ENCODE measurements at places on chromosomes 5 and 9.

- peaks cover 53% of the 10 kb centered on the region for H3K27me3 ChIP-seq
- DNase-seq, result no peak
- no peaks in the 10 kb centered on the region for H3K36me3 ChIP-seq
- no peaks in the 10 kb centered on the region for H3K4me1 ChIP-seq
- no peak overlapping the region for H3K27ac ChIP-seq
- H3K4me3 ChIP-seq, result no peak overlapping the region
Observed at GRCh38 chr5:1975898-1976765, 93.4 kb upstream of the IRX4 start.

- no peaks in the 10 kb centered on the region for H3K27me3 ChIP-seq
- no peak overlapping the region for H3K27ac ChIP-seq
- peaks cover 5% of the 10 kb centered on the region for H3K4me1 ChIP-seq
- H3K36me3 ChIP-seq, result no peaks in the 10 kb centered on the region
- H3K4me3 ChIP-seq, result no peak overlapping the region
Observed at GRCh38 chr5:116360008-116360853, 214.4 kb downstream of the SEMA6A start.

- no peaks in the 10 kb centered on the region for H3K27me3 ChIP-seq
- no peak for DNase-seq
- peaks cover 2% of the 10 kb centered on the region for H3K36me3 ChIP-seq
- no peak overlapping the region for H3K4me3 ChIP-seq
- H3K27ac ChIP-seq, result no peak overlapping the region
Observed at GRCh38 chr5:5979377-5979760, 399.0 kb downstream of the MED10 start.

DNA sequence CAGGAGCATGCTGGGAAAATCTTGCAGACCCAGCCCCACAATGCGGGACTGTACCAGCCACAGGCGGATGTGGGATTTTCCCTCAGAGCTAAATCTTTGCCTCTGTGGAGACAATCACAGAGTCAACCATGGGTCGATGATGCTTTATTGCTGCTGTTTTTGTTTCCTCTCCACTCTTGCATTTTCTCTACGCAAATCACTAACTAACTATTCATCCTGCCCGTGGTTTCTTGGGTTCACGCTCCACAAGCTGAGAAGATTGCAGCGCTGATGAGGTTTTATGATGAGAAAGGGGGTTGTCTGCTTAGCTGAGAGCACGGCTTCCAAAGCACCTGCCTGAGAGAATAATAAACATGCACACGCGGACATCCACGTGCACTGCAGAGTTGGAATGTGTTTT lies 500.2 kb upstream of the ADAMTS16 start:
- H3K4me3 ChIP-seq, result no peak overlapping the region
- no peaks in the 10 kb centered on the region for H3K36me3 ChIP-seq
- H3K27ac ChIP-seq, result no peak overlapping the region
- DNase-seq, result no peak
- no peaks in the 10 kb centered on the region for H3K4me1 ChIP-seq

DNA sequence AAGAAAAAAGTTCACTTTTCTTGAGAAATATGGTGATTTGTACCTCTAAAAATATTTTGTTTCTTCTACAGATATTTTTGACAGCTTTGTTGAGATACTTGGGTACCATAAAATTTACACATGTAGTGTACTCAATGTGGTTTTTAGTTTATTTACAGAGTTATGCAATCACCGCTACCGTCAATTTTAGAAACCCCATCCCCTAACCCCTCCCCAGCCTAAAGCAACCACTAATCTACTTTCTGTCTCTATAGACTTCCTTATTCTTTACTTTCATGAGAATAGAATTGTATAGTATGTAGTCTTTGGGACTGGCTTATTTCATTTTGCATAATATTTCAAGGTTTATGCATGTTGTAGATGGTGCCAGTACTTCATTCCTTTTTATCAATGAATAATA lies 45.0 kb upstream of the TDRD7 start:
- no peak for DNase-seq
- no peak overlapping the region for H3K27ac ChIP-seq
- no peaks in the 10 kb centered on the region for H3K4me1 ChIP-seq
- no peaks in the 10 kb centered on the region for H3K27me3 ChIP-seq
- H3K36me3 ChIP-seq, result peaks cover 7% of the 10 kb centered on the region
